ENCODE measurements at places on chromosomes 13 and 19.

DNA sequence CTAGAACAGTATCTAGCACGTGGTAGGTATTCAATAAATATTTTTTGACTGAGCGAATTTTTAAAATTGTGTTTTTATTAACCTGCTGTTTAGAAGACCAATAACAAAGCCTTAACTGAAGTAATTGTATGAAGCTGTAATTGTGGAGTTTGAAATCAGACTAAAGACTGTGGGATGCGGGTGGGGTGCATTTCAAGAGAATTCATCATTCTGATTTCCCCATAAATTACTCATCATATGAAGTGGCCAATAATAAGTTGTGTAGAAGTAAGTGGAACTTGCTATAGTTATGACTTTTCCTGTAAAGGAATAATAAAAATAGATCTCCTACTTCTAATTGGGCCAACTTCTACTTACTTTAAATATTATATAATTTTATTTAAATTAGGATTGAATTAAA is 449.3 kb downstream of the PCDH9 start:
- DNase-seq = no peak

DNA sequence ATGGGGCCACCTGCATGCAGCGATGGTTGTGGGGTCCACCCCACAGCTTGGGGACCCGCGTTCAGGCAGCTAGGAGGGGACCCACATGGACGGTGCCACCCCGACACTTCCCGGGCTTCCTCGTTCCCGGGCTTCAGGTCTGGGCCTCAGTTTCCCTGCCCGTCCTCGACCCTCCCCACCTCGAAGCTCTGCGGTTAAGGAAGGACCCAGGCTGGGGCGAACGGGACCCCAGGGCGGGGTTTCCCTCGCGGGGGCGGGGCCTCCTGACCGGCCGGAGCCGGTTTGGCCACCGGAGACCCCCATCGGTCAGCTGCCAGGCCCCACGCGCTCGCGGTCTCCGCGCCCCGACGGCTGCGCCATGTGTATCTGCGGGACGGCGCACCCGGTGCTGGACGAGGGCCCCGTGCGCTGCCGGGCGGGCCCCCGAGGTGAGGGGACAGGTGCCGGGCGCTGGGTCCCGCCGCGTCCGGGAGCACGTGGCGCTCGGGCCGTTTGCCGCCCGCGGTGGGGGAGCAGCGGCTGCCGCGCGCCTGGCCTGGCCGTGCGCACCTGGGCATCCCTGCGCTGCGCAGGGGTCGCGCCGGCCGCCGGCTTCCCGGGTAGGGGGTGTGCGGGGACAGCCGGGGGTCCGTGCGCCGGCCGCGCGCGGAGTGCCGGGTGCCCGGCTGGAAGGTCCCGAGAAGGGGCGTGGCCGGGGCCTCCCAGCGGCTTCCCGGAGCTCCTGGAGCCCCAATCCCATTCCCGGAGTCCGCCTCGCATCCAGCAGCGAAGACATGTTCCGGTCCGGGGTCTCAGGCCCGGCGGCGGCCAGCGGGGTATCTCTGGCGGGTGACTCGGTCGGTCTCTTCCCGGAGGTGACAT is 4.2 kb downstream of the ARHGAP45 start:
- DNase-seq = no peak

DNA sequence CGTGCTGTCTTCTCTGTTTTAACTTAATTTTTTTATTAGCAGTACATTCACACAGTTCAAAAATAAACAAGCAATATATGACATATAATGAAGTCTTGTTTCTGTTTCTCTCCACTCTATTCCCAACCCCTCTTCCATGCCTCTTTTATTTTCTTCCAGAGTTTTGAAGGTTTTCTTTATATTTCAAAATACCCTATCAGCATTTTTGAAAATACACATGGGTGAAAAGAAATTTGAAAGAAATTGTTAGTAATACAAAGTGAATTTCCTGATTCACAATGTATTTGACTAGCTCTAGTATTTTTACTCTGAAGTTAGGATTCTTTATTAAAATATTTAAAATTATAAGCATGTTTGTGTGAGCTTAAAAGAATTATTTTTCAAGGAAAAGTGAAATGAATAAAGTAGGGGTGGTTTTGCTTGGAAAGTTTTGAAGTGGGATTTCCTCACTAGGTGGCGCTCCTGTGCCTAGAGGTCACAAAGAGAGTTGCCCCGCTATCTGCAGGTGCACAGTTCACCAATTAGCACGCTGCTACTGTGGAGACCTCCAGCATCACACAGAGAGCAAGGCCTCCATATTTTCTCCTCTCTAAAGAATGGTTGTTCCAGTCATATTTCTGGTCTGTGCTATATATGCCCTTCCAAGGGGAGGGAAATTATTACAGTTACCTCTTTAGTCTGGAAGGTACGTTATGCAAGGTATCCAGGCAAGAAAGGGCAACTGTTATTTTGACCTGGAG is 37.6 kb downstream of the SOX21 start:
- peak; percentile 73 for DNase-seq

DNA sequence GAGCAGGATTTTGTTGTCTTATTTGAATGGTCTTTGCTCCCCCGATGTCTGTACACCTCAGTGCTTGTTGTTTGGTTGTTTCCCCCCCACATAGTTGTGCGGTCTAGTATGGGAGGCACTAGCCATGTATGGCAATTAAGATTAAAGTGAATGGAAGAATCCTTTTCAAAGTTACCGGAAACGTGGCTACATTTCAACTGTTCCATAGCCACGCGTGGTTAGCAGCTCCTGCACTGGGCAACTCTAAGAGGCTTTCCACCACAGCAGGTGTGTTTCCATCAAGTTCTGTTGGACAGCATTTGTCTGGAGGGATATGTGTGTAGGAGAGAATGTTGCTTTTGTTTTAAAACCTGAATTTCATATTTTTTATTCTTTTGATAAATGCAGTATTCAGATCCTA is 247.3 kb downstream of the GGACT start:
- no peak for DNase-seq

DNA sequence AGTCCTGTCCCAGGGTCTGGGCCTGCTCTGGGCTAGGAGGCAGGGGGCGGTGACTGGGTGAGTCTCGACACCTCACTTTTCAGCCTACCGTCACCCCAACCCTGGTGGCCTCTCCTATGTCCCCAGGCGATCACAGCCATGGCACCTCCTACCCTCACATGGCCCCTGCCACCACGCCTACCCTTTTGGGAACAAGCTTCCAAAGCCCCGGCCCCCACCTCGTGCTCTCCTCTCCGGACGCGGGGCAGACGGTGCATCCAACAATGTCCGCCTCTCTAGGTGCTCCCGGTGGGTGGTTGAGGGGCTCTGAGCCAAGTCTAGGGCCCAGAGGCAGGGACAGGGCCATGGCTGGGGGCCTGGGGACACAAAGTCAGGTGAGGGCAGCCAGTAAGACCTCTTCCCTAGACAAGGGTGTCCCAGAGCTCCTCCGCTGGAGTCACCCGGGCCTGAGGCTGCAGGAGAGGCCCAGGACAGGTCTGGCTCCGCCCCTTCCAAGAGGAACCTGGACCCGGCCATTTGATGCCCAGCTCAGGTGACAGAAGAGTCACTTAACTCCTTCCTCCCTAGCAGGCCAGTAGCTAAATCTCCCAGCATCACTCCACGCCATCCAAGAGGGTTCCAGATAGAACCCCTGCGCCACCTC is at the start of gene SYNE4:
Gene SYNE4, minus strand, starts transcription at position 478 of the 643 bp plus-strand sequence. Its CDS starts 132 bp downstream, at position 346.
- DNase-seq = no peak
